ENCODE measurements at places on chromosomes 3 and 15.

GRCh38 chr3:20039765-20040547 lies at the start of gene KAT2B:
Gene KAT2B (plus strand): TSS chr3:20040446. CDS start chr3:20040478, 32 bp downstream.
- H3K27ac ChIP-seq, result peak within 1 kb of the TSS; percentile 94
- H3K4me1 ChIP-seq, result peaks cover 43% of the 10 kb centered on the region
- peak; percentile 79 for DNase-seq

DNA sequence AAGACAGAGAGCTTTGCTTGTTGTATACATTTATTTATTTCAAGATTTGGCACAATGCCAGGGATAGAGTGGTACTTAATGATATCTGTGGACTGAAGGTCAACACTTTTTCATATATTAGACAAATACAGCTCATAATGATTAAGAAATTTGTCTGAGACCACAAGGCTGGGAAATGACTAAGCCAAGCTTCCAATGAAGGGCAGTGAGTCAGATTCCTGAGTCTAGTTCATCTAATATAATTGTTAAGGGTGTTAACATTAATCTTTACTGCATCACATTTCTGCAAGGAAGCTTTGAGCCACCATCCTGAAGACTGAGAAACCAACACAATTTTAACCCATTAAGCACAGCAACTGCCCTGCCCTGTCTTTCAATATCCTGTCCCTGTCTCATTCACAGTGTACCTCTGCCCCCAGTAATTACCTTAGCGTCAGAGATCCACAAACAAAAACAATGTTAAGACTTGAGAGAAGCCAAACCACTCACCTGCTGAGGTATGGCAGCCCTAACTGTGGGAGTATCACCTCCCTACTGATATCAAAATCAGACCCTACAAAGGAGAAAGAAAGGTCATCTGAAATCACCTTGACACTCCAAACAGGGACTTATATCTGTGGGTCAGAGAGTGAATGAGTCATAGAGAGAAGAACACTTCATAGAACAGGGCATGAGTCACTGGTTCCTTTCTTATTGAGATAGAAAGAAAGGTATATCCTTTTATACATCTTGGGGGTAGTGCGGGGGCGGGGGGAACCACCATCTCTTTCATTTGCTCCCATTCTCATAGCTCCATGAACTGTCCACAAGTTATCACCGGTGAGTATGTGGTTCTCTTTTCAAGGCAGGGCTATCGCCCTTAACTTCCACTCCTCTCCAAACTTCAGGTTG lies 74.7 kb downstream of the MAGI1 start:
- no peak for DNase-seq
- H3K4me3 ChIP-seq, result no peak overlapping the region
- H3K27ac ChIP-seq, result peak overlapping the region; percentile 56

DNA sequence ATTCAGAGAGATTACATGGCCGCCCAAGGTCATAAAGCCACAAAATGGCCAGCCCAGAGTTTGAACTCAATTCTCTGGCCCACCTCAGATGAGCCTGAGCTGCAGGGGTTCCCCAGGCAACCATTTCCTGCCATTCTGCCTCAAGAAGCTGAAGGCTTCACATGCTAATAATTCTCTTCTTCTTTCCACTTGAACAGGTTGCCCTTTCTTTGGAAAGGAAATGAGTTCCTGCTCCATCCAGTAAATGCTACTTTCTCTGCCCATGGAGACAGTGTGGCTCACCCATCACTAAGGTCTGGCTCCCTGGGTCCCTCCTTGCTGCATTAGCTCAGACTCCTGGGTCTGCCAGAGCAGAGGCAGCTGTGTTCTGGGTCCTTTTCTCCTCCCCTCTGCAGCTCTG lies 48.2 kb downstream of the TRIM42 start:
- no peak overlapping the region for H3K27ac ChIP-seq
- H3K27me3 ChIP-seq, result peaks cover 4% of the 10 kb centered on the region
- no peaks in the 10 kb centered on the region for H3K36me3 ChIP-seq
- no peak overlapping the region for H3K4me3 ChIP-seq
- no peaks in the 10 kb centered on the region for H3K4me1 ChIP-seq
- DNase-seq, result no peak

DNA sequence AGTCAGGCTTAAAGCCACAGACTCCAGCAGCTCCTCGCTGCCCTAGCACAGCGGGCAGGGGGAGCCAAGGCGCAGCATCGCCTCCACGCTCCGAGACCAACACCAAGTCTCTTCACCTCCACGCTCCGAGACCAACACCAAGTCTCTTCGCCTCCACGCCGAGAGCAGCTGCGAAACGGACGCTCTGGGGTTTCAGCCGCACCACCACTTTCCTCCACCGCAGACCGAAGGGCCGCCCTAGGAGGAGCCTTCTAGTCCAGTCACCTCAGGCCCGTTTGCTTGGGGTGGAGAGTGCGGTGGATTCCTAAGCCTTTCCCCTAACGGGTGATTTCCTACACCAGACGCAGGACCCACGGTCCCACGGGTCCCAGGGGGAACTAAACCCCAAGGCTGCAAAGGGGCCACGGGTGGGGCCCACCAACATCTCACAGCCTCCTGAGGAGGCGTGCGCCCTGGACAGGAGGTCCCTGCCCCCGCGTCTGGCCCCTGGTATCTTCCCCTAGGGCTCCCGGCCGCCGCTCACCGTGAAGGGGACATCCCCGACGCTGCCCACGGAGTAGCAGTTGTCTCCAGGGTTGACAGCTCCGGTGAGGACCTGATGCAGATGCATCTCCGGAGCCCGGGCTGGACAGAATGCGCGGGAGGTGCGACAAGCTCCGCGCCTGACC lies 501 bp downstream of the DMXL2 start:
- H3K4me1 ChIP-seq, result peaks cover 41% of the 10 kb centered on the region
- peak overlapping the region; percentile 97 for H3K4me3 ChIP-seq
- H3K27me3 ChIP-seq, result peaks cover 6% of the 10 kb centered on the region

GRCh38 chr15:38868326-38869114 lies 303.9 kb upstream of the RASGRP1 start:
- no peak overlapping the region for H3K27ac ChIP-seq
- no peak for DNase-seq
- no peaks in the 10 kb centered on the region for H3K36me3 ChIP-seq
- H3K27me3 ChIP-seq, result peaks cover 12% of the 10 kb centered on the region
- no peak overlapping the region for H3K4me3 ChIP-seq
- peaks cover 9% of the 10 kb centered on the region for H3K4me1 ChIP-seq

DNA sequence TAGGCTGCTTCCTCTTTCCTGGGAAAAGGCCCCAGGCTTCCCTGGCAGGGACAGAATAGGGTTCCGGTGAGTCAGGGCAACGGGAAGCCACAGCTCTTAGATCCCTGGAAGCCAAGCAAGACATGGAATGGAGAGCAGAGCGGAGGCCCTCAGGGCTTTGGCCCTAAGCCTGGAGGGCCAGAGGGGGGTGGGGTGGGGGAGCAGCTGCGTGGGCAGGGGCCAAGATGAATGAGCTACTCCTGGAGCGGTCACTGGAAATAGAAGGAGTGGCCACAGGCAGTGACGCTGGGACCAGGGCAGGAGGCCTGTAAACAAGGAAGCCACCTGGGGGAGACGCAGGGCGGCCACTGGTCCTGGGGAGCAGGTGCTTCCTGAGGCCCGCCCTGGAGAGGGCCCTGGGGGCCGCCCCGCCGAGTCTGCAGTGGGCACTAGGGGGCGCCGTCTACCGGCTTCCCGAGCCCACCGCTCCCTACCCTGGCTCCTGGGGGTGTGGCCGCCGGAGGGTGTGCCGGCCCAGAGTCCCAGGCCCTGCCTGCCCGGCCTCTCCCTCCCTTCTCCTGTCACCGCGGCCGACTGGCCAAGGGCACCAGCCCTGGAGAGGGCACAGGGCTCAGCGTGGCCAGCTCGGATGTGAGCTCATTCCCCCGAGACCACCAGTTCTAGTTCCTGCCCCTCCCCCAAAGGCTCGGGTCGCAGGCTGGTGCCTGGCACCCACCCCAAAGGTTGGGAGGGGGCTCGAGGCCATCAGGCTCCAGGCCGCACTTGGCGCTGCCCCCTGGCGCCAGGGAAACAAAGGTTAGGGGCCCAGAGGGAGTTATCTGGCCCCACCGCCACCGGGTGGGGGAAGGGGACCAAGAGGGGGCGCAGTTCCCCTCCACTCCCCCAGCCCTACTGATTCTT lies 12.1 kb downstream of the VPS18 start:
- peak; percentile 92 for DNase-seq
- H3K27ac ChIP-seq, result no peak overlapping the region
- no peak overlapping the region for H3K4me3 ChIP-seq
- peaks cover 8% of the 10 kb centered on the region for H3K36me3 ChIP-seq
- peaks cover 51% of the 10 kb centered on the region for H3K4me1 ChIP-seq
- H3K27me3 ChIP-seq, result peaks cover 7% of the 10 kb centered on the region

DNA sequence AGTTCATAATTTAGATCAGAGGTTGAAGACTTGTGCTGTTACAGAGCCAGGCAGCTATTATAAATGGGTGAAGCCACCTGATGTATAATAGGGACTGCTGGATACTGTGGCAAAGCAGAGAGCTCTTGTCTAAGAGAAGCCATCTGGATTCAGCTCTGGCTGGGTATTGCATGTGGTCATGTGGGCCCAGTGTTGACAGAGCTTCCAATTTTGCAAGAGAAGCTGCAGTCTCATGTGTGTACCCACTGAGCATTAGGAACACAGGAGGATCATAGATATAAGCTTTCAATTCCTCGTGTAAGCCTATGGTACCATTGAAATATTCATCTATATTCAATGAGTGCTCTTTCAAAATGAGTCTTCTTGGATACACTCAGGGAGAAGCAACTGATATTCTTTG lies 303.9 kb upstream of the SLCO3A1 start:
- no peaks in the 10 kb centered on the region for H3K36me3 ChIP-seq
- peaks cover 4% of the 10 kb centered on the region for H3K27me3 ChIP-seq
- no peak for DNase-seq
- H3K4me1 ChIP-seq, result peaks cover 21% of the 10 kb centered on the region

DNA sequence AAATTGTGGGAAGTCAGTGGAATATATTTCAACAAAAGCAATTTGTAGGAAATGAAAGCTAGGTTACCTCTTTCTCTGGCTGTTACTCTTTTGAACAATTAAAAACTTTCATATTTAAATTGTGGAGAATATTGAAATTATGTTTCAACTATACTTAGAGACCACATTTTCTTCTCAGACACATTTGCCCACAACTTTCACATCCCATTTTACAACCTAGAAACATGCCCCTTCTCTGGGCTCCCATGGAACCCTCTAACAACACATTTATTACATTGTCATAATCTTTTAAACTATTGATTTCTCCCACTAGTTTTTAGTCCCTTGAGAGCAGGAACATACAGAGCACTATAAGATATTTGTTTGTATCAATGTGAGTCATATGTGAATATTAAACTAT lies 211.7 kb upstream of the TTC14 start:
- H3K27ac ChIP-seq, result no peak overlapping the region
- no peaks in the 10 kb centered on the region for H3K27me3 ChIP-seq
- no peak for DNase-seq
- H3K4me1 ChIP-seq, result no peaks in the 10 kb centered on the region
- H3K4me3 ChIP-seq, result no peak overlapping the region

GRCh38 chr3:101170806-101171558 lies 149.4 kb downstream of the IMPG2 start:
- peaks cover 5% of the 10 kb centered on the region for H3K4me1 ChIP-seq
- H3K4me3 ChIP-seq, result no peak overlapping the region
- no peaks in the 10 kb centered on the region for H3K27me3 ChIP-seq
- no peak for DNase-seq

GRCh38 chr3:69463531-69463930 lies 77.6 kb upstream of the FRMD4B start:
- H3K36me3 ChIP-seq, result no peaks in the 10 kb centered on the region
- H3K27ac ChIP-seq, result no peak overlapping the region
- H3K4me1 ChIP-seq, result peaks cover 4% of the 10 kb centered on the region
- H3K27me3 ChIP-seq, result no peaks in the 10 kb centered on the region
- no peak for DNase-seq

DNA sequence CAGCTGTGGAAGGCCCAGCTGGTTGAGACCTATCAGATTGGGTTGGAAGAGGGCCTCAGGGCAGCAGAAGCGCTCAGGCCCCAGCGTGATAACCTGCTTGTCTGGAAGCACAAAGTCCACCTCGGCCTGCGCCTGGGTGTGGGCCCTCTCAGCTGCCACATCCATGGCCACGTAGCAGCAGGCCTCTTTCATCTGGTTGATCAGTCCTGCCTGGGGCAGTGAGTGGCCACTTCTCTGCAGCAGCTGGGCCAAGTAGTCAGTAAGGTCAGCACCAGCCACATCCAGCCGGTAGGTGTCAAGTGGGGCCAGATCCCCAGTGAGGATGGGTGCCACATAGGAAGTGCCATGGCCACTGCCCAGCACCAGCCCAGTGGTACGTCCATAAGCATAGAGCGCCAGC lies 3.9 kb upstream of the CAMKV start:
- no peak for DNase-seq
- H3K4me1 ChIP-seq, result peaks cover 22% of the 10 kb centered on the region
- no peaks in the 10 kb centered on the region for H3K36me3 ChIP-seq

DNA sequence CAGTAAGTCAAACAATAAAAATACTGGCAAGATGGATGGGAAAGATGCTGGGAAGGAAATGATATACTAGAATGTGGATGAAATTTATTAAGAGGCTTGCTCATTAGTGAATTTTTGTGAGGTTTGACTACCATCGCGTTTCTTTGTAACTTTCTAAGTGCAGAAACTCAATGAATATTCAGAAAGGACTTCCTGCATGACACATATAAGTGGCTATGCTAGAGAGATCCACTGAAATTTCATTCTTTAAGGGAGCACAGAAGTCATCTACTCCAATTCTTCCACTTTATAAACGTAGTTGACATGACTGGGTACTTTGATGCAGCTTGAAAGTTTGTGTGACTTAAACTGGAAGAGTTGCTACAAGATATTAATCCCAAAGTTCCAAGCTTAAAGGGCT lies 88.0 kb downstream of the SHQ1 start:
- H3K36me3 ChIP-seq, result peaks cover 12% of the 10 kb centered on the region
- H3K4me3 ChIP-seq, result no peak overlapping the region
- no peak for DNase-seq
- H3K27ac ChIP-seq, result no peak overlapping the region
- H3K27me3 ChIP-seq, result no peaks in the 10 kb centered on the region

DNA sequence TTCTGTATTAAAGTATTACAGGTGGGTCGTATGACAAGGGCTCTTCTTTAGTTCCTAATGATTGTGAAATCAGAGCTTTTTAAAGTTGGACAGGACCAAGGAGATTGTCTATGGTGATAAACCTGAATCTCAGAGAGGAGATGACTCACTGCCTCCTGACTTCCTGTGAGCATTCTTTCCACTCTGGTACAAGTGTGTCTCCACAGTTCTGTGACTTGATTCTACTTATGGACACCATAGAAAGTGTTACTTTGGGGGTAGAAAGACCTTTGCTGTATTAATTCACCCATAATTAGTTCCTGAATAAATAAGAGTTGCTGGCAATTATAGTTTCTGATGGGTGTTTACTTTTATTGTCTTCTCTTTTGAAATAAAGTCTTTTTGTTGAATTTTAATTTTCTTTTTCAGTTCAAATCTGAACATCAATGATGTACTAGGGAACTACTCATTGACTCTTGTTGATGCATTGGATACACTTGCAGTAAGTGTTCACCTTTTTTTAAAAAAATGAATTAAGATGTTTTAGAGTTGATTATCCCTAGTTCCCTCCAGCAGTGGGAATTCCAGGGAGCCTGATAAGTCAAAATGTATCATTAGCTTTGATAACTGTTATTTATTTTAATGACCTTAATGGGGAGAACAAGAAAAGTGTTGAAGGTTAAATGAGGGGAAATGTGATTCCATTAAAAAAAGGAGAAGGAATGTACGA lies 7.4 kb downstream of the EDEM1 start:
- peaks cover 36% of the 10 kb centered on the region for H3K4me1 ChIP-seq
- H3K27ac ChIP-seq, result no peak overlapping the region
- H3K27me3 ChIP-seq, result no peaks in the 10 kb centered on the region
- no peak for DNase-seq
- H3K4me3 ChIP-seq, result no peak overlapping the region

Data from nephron progenitor cell (in vitro differentiated cells).